Gastroesophageal sphincter (tissue), 4 donors: ENCODE measurements at places on chromosomes 6 and 20. TPM values are rescaled to one million over a fixed set of nuclear protein-coding genes. Genes with fewer than 3 reads are reported as not detected.
A peak's percentile ranks its signal among the peaks of the same experiment; 100 is the strongest.

Gene JAG1
- total RNA-seq = 45.4 TPM

Gene C20orf144
- not detected for total RNA-seq

Gene SPTLC3
- total RNA-seq = 6.3 TPM

Gene PDE10A
- total RNA-seq = 12.1 TPM

Gene MCHR2
- total RNA-seq = not detected

Gene KCNB1
- 40.8 TPM for total RNA-seq

Gene PKIB
- total RNA-seq = not detected

Gene SYCP2
- 1.0 TPM for total RNA-seq

Gene NMBR
- total RNA-seq = not detected

Gene WFDC5
- total RNA-seq = not detected

Gene DEF6
- 4.6 TPM for total RNA-seq

Gene RCAN2
- 265 TPM for total RNA-seq

GRCh38 chr6:37727996-37728395, 30.3 kb upstream of the MDGA1 start:
- no peak for ATAC-seq

DNA sequence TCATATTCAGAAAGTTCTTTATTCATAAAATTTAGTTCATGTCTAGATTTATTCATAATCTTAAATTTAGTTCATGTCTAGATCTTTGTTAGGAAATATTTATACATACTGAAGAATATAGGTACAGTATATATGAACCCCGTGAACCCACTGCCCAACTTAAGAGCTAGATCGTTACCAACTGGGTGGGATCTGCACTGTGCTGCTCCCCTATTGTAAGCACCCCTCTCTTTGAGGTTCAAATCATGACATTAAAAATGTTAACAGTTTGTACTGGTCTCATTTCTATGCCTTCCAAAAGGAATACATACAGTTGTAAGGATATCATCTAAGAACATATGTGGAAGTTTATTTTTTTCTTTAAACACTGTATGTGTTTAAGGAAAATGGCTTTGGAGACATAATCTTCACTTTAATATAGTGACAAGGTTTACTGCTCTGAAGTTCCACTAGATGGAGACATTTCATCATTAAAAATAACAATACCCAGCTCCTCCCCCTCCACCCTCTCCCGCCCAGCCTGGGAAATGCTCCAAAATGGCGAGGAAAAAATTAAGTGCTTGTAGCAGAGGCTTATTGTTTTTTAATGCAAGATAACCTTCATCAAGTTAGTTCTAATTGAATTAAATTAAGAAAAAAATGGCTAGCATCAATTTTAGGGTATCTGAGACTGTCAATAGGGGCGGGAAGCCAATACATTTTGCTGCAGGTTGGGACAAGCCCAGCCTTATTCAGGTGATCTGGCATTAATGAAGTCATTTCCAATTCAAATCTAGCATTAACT, 104.1 kb upstream of the TRAF3IP2 start:
- peak; percentile 82 for ATAC-seq

GRCh38 chr20:47611785-47612184, 110.1 kb downstream of the NCOA3 start:
- no peak for ATAC-seq

GRCh38 chr6:79079561-79080041, 1.5 kb upstream of the PHIP start:
- no peak for ATAC-seq

DNA sequence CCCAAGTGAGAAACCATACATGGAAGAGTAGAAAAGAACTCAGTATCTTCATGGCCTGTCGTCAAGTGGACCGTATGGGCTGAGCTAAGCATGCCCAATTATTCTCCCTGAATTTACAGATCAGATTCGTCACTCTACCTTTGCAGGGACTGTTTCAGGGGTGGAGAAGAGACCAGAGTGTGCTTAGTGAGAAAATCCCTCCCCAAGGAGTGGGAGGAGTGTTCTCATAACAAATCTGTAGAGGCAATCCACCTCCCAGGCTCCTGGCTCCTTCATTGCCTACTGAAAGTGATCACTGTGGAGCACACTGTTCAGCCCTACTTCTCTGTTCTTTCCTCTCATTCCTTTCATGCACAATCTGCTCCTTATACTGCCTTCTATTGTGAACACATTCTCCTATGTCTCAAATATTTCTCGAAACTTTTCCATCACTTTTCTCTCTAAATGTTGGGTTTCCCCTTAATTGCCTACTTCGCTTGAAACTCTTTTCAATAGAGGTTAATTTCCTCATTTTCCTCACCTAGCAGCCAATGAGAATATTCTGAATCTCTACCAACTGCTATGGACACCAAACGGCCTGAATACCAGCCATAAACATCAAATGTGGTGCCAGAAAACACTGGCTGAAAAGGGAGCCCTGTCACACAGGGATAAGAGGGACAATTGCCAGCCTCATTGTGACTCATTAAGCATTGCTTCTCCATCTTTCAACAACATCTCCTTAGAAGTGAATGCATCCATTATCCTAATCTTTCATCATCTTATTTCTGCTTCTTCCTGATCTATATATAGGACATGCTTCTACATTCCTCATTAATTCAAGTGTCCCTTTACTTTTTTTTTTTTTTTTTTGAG, 398.3 kb downstream of the UTRN start:
- no peak for ATAC-seq

DNA sequence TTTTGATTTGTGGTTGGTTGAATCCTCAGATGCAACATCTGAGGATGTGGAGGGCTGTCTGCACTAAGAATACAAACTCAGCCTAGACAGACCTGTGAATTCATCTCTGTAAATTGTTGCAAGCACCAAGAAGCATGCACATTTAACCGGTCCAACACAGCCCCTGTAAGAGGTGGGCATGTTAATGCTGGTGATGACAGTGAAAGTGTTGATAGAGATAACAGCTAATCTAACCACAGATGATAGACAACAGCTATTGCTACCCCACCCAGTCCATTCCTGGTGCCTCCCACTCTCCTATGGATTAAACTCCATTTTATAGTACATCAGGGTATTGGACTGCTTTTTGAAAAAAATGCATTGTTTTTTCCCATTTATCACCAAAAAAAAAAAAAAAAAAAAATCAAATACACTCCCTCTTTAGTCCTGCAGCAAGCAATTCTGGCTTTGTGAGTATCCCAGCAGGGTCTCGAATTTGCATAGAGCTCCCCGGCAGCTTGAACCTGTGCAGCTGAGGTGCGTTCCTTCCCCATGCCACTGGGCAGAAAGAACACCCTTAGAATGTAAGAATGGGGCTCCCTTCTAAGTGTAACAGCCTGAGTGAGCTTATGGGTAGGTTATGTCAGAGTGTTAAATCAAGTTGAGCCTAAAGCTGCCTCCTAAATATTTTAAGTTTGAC, 270.9 kb upstream of the JARID2 start:
- no peak for ATAC-seq

GRCh38 chr6:147222160-147222838, 18.1 kb downstream of the STXBP5 start:
- ATAC-seq = no peak

- peak; percentile 85 for ATAC-seq
These were observed 11.0 kb downstream of the RIPOR3 start for GRCh38 chr20:50680105-50680960.

GRCh38 chr6:53857318-53858094, 62.7 kb downstream of the LRRC1 start:
- peak; percentile 44 for ATAC-seq

DNA sequence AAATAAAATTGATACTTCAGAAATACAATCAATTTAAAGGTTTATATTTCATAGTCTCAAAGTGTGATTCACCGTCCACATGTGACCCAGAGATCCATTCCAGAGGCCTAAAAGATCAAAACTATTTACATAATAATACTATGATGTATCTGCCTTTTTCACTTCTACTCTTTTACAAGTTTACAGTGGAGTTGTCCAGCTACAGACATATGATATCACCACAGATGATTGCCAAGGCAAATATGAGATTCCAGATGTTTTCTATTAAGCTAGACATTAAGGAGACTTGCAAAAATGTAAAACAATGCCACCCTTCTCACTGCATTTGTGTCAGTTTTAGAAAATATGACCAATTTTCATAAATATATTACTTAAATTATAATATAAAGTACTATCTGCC, 443.7 kb downstream of the GJA1 start:
- no peak for ATAC-seq

DNA sequence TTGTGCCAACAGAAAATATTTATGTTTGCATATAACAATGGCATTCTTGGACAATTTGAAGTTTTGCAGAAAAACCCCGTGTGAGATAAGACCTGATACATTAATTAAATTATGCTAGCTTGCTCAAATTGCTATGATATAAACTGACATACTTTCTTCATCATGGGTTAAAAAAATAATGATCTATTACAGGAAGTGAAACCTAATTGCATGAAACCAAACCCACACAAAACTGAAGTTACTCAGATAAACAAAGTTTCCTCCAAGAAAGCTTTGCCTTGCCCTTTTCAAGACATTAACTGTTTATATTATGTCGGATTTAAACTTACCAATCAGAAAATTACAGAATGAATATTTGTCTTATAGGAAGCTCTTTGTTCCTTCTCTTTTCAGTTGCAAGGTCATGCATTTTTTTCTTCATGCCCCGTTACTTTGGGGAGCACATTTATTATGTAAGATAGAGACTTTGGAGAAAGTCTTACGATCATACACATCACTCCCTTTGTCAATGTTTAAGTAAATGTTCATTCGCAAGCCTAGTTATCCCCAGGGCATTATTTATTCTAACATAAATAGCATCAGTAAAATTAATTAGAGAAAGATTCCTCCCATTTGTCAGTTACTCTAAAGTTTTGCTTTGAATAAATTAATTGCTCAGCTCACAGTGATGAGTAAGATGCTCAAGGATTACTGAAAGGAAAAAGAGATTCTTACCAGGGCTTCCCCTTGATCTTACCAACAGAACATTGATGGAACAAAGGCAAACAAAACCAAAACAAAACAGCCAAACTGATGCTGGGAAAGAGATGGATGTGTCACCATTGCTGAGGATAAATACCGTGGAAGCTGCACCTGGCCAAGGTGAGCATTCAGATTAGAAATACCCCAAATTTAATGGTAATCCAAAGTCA, 14.8 kb upstream of the TMEM244 start:
- ATAC-seq = no peak

- ATAC-seq = no peak
These were observed 76.3 kb downstream of the RNF144B start for GRCh38 chr6:18463429-18463828.

DNA sequence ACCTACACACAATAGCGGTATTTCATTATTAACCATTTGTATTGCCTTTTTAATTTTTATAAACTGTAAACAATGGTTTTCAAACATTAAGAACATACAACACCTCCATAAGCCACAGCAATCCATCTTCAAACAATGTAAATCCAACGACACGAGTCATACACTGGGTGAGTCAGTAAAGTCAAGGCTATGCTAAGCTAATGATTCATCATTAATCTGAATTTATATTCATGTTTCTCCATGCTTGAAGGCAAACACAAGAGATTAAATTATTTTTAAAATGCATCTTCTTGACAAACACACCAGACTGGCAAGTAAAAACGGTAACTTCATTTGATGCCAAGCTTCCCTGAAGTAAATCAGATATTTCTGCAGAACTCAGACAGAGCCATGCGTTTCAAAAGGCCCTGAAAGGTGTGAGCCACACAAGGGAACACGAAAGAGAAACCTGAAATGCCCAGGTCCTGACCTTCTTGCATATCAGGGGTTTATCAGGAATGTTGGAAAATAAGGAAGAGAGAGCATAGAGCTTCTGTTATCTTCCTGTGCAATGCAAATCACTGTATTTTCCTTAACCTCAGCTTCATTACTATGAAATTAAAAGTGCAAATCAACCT, 162.5 kb downstream of the ALDH8A1 start:
- ATAC-seq = no peak

DNA sequence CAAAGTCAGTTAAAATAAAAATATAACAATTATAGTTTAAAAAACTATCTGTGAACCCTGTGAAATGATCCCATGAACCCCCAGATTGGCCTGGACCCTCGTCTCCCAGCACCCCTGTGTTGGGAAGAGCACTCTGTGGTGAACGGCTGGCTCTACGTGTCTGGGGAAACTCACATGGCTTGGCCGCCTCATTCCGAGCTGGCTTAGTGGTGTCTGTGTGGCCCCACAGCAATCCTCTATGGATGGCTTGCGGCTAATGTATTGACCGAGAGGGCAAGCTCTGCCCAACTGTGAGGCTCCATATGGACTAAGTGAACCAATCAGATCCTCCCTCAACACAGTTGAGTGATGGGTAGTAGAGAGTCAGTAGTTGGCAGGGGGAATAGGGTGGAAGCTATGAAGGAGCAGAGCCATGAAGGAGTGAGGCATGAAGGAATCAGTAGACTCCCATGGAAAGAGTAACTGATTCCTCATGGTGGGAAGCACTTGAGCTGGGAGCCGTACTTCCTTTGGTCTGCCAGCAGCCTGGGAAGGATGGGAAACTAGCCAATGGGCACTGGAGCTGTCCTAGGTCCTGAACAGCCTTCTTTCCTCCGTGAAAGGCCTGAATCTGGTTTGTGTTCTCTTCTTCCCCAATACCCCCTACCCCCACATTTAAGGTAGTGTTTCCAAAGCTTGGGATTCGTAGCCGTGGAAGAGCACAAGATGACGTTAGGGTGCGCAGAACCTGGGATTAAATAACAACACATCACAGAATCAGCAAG, 21.6 kb upstream of the ZNF831 start:
- no peak for ATAC-seq

DNA sequence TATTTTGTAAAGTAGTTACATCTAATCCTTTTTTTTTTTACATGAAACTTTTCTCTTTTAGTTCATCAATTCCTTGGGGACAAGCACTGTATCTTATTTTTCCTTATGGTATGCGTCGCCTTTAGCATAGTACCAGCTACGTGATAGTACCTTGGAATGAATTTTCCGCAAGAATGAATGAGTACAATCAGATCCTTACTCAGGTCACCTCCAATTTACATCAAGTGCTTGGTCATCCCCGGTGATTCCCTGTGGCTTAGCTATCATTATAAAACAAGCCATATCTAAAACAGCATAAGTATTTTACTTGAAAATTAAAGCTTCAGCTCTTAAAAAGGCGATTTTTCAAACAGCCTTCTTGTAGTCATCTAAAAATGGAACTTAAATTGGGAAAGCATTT, 680.4 kb upstream of the MAP3K7 start:
- ATAC-seq = no peak

DNA sequence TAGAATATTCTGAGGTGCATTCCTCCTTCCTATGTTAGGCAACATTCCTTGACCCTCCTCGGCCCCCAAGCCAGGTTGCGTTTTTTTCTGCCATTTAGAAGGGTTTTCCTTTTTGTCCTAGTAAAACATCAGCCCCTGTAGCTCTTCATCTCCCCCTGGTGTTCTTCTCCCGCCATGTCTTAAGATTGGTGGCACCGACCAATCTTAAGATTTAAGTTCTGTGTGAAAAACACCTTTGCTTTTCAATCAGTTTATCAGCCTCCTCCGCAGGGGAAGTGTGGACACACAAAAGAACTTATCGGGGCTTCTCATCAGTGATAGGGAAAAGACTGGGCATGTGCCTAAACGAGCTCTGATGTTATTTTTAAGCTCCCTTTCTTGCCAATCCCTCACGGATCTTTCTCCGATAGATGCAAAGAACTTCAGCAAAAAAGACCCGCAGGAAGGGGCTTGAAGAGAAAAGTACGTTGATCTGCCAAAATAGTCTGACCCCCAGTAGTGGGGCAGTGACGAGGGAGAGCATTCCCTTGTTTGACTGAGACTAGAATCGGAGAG, 719 bp upstream of the EDN1 start:
- no peak for ATAC-seq
